ENCODE measurements at places on chromosomes 3 and 15.
A peak's percentile ranks its signal among the peaks of the same experiment; 100 is the strongest.

- no peak for DNase-seq
Measured at GRCh38 chr3:127484601-127485388, 105.7 kb downstream of the TPRA1 start.

DNA sequence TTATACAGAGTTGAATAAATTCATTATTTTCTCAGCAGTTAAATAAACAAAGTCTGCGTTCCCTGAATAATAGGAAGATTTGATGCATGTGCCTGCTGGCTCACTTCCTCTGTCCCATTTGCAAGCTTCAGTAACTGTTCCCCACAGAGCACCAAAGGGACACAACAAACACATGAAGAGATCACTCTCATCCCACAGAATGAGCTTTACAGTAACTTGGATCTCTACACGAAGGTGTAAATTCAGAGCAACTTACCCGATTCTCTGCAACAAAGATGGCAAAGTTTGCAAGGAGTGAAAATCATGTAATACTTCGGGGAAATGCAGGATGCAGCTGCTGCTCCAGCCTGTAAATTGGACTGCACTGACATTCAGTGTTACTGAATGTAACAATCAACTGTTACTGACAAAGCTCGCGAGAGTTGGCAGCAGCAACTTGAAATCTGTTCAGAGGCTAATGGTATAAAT, at the start of gene BCHE:
TSS of gene BCHE (minus strand) at position 366 of the 468 bp plus-strand sequence. CDS start 6,390 bp downstream, outside the sequence.
- DNase-seq: peak; percentile 34

- DNase-seq: peak; percentile 10
Measured at GRCh38 chr15:79090487-79091203, at the start of gene RASGRF1. Gene RASGRF1, minus strand, starts transcription at chr15:79090780. Its CDS starts 282 bp downstream, at chr15:79090498.

GRCh38 chr15:45101749-45102148, 12.2 kb downstream of the DUOX2 start:
- DNase-seq: no peak

DNA sequence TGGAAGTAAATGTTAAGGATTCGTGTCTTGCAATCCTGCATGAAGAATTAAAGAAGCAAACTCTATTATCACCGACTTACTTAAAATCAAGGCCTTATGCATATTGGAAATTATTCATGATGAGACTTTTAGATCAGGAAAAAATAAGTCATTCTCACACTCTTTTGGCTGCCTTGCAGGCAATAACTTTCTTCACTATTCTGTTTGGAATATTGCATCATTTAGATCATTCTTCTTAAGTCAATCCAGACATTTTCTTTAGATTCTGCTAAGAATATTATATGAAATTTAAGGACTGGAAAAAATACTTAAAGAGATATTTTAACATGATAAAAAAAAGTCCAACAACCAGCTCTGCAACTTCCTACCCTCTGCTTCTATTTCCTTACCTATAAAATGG, 245.4 kb downstream of the LRRN1 start:
- DNase-seq: no peak

DNA sequence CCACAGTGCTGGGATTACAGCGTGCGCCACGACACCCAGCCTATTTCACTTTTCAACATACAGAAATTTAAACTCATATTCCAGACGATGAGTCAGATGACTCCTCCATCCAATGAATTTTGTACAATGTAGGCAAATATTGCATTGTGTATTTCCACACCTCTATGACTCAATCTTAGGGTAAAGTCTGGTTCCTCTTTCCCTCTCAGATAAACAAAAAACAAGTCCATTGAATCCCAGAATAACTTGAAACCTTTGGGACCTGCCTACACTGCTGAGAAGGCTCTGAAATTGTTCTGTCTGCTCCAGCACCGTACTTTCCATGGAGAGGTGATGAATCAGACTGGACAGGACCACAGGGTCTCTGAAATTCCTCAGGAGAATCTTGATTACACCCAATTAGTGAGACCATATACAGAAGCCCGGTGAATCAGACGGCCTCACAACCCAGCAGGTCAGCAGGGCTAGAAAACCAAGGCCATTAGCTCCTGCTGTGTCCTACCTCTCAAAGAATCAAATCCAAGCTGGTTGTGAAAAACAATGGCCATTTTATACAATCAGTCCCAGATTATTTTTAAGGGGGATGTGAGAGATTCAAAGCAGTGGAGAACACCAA, 112.6 kb downstream of the ERC2 start:
- DNase-seq: peak; percentile 25

GRCh38 chr3:128787256-128788253, 61.6 kb downstream of the RAB7A start:
- DNase-seq: peak; percentile 94

DNA sequence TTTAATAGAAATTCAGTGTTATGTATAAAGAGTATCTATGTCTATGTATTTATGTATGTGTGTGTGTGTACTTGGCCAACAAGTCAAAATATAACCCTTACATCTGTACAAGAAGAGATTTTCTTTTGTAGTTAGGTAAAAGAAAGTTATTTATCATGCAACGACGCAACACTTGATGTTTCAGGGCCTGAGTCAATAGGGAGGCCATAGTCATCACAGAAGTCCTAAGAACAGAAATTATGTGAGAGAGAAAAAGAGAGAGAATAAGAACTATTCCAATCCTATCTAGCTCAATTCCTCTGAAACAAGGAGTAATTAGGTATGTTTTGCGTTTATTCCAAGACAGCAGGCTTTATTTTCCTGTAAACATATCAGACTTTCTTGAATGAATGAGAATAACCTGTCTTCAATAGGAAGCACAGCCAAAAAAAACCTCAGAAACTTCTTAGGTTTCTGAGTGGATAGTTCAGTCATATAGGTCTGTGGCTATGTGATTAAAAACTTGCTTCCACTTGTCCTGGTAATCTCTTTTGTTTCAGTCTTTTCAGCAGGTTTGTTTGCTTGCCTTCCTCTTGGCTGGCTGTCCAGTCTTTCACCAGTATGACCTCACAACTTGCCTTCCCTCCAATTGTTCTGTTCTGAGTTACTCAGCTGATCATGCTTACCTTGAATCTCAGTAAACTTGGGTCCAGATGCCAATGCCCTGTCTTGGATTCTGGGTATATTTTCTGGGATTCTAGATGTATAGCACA, 382.4 kb upstream of the GBE1 start:
- no peak for DNase-seq

DNA sequence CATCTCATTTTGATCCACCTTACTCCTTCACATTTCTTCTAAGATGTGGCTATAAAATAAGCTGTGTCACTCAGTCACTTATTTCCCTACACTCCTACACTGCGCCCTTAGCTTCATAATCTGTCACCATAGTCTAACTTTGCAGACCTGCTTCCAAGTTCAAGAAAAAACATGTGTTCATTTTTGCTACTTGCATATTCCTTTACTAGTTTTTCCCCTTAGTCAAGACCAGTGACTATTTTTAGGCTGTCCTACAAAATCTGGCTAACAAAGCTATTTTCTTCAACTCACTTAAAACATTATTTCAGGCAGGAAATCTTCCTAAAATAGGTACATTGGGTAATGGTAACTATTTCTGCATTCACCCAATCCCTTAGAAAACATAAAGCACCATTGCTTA, 272.5 kb downstream of the TBC1D5 start:
- no peak for DNase-seq

DNA sequence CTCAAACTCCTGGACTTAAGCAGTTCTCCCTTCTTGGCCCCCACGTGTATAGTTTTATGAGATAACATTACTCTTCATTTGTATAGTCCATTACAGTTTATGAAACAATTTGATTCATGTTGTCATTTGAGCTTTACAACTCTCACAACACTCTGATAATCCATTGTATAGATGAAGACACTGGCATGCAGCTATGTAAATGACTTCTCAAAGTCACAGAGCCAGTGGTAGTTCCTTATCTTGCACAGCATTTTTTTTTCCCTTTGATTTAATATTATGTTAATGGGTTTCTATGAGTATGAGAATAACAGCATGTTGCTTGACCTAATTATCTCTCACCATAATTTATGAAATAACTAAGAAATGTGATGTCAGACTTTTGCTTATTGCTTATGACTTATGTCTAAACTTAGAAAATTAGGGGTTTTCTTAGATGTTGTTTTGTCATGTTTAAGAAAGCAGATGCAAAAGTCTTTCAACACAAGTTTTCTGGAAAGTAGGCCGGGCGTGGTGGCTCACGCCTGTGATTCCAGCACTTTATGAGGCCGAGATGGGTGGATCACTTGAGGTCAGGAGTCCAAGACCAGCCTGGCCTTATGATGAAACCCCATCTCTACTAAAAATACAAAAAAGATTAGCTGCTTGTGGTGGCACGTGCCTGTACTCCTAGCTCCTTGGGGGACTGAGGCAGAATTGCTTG, 13.3 kb downstream of the VPS8 start:
- no peak for DNase-seq

- DNase-seq: no peak
Measured at GRCh38 chr3:12585970-12586369, 29.1 kb downstream of the MKRN2 start.

DNA sequence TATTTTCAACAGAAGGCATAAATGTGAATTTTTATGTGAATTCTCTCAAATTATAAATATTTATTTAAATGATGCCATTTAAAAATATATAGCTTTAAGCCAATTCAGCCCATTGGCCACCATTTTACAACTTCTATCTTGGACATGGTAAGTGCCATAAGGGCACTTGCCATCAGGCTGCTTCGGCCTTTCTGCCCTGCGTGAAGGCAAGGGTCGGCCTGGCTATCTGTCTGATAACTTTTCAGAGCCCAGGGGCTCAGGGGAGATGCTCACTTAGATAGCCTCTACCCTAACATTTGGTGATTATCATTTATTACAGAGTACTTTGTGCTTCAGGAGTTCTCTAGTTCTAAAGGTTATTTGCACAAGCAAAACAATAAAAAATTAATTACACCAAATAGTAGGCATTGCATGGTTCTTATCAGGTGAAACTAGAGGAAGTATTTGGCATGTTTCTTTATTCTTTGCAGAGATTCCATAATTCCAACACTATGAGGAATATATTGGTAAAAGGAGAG, 62.4 kb upstream of the MBNL1 start:
- DNase-seq: no peak

DNA sequence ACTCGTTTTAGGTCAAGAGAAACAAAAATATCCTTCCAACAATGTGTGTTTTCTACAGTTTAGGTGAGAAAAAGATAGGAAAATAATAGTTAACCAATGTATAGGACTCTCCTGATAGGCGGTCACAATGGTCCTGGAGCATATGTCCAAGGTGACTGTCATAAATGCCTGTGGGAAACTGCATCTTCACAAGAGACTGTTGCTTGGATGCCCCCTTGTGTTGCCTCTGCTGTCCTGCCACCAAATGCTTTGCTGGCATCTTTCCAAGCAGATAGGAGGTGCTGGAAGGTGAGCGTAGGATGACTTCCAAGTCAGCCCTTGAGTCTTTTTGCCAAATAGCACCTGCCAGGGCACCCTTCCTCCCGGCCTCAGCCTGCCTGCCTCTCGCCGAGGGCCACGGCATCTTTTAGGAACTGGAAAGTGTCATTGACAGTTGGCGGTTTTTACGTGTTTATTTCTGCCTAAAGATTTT, 24.1 kb upstream of the SACM1L start:
- no peak for DNase-seq

DNA sequence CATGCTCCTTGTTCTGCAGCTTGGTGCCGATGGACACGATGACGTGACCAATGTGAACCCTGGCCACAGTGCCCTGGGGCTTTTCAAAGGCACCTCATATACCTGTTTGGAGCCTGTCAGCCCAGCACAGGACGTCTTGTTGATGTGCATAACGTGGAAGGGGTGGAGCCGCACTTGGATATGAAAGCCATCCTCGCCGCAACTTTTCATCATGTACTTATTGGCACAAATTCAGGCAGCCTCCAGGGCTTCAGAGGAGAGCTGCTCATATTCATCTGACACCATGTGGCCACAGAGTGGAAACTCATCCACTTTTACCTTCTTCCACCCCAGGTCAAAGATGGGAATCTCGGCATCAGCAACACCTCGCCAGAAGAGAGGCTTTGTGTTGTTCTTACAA, 24.7 kb downstream of the POPDC2 start:
- DNase-seq: no peak

GRCh38 chr3:58776231-58776630, 109.7 kb upstream of the FAM3D start:
- no peak for DNase-seq

- no peak for DNase-seq
Measured at GRCh38 chr15:89088605-89089315, 504 bp downstream of the ABHD2 start.

DNA sequence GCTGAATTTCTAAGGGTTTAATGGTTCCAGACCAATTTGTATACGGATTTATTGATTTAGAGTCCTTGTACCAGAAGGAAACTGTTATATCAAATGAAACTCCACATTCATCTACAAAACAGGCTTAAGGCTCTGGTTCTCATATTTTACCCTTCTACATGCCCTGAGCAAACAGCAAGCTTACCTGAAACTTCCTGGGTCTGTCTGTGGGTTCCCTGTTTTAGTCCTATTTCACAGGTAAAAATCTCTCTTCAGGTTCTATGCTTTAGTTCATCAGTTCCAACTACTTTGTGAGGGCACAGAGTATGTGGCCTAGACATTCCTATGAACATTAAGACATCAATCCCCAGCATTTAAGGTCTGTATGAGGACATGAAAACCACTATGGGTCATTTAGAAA, 57.7 kb downstream of the RFX7 start:
- DNase-seq: no peak

- DNase-seq: peak; percentile 96
Measured at GRCh38 chr15:64883997-64884511, 27.6 kb upstream of the ANKDD1A start.

DNA sequence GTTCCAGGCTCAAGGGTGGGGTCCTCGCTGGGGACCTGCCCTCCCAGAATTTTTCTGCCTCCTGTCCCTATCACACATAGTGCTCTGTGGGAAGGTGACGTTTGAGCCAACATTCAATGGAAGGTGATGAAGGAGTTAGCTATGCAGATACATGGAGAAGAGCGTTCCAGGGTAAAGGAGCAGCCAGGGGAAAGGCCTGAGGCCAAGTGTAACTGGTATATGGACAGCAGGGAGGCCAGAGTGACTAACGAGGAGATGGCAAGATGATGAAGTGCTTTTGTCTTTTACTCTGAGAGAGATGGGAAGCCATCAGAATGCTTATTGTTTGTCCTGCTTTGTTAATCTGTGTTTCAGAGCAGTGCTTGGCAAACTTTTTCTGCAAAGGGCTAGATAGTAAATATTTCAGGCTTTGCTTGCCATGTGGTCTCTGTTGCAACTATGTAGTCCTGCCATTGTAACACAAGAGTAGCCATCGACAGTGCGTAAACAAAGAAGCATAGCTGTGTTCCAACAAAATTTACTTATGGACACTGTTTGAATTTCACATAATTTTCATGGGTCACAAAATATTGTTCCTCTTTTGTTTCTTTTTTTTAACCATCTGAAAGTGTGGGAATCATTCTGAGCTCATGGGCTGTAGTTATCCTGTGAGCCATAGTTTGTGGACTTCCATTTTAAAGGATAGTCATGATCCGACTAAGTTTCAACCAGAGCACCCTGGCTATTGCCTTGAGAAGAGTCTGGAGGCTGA, 25.8 kb upstream of the PIAS1 start:
- DNase-seq: no peak

GRCh38 chr15:78306176-78306774, 6.9 kb upstream of the SKIC8 start:
- DNase-seq: peak; percentile 80

- peak; percentile 3 for DNase-seq
Measured at GRCh38 chr3:9041626-9042025, 78.4 kb upstream of the RAD18 start.

Measured in iris pigment epithelial cell (primary cell).